ENCODE measurements at places on chromosomes 7 and 10. TPM values are rescaled to one million over a fixed set of nuclear protein-coding genes. Genes with fewer than 3 reads are reported as not detected.

Gene PIP4K2A
- total RNA-seq, result 5.6 TPM

Gene HOGA1
- 7.2 TPM for total RNA-seq

DNA sequence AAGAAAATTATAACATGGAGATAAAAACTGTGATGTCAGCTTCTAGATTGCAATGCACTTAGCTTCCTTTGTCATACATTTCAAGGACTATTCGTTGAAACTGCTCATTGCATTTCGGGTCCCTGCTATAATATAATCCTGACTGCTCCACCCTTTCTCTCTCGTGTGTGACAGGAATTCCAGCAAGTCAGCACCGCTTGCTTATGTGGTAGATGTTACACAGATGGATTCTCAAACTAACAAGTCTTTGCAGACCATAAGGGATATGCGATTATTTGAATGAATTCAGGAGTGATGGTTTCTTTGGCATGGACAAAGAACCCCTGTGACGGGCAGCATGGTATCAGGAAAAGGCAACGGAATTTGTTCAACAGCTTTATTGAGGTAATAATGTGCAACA, 184.0 kb downstream of the GRID1 start:
- no peaks in the 10 kb centered on the region for H3K4me1 ChIP-seq
- H3K36me3 ChIP-seq, result no peaks in the 10 kb centered on the region
- DNase-seq, result no peak

GRCh38 chr10:71998119-71998839, 34.1 kb downstream of the CHST3 start:
- peak overlapping the region; percentile 61 for H3K27ac ChIP-seq
- H3K27me3 ChIP-seq, result no peaks in the 10 kb centered on the region
- peak; percentile 51 for DNase-seq
- no peaks in the 10 kb centered on the region for H3K36me3 ChIP-seq
- H3K4me3 ChIP-seq, result no peak overlapping the region

DNA sequence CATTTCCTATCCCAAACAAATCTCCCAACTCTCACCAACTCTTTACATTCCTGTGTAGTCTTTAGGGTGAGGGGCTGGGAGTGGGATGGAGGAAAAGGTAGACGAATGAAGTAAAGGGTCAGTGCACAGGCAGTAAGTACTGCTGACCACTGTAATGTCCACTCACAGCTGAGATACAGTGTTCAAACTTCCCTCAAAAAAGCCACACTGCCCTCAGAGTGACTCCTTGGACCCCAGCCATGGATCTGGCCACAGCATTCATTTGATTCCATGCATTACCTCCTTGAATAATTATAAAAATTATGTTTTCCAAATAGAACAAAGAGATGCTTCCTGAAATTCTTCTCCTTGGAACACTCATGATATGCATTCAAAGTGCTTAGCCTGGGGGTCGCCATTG, 19.8 kb upstream of the HIPK2 start:
- no peaks in the 10 kb centered on the region for H3K4me1 ChIP-seq
- no peak overlapping the region for H3K27ac ChIP-seq
- H3K4me3 ChIP-seq, result no peak overlapping the region
- no peak for DNase-seq

DNA sequence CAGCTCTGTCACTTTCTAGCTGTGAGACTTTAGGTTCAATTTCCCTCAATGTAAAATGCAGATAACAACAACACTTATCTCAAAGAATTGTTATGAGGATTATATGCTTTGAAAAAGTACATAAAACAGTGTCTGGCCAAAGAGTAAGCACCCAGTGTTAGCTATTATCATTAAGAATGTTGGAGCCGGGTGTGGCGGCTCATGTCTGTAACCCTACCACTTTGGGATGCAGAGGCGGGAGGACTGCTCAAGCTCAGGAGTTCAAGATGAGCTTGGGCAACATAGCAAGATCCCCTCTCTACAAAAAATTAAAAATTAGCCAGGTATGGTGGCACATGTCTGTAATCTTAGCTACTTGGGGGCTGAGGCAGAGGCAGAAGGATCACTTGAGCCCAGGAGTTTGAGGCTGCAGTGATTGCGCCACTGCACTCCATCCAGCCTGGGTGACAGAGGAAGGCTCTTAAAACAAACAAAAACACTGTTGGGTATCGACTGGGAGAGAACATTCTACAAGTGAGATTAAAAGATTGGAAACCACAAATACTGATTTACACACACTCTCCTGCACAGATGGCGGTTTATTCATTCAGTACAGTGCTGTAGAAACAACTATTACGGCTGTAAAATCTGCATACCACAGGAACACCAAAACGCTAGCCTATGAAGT, 107.3 kb downstream of the PROSER2 start:
- H3K27me3 ChIP-seq, result no peaks in the 10 kb centered on the region
- DNase-seq, result no peak
- no peak overlapping the region for H3K4me3 ChIP-seq
- H3K36me3 ChIP-seq, result peaks cover 66% of the 10 kb centered on the region
- H3K27ac ChIP-seq, result no peak overlapping the region

Gene OPN4
- not detected for total RNA-seq

DNA sequence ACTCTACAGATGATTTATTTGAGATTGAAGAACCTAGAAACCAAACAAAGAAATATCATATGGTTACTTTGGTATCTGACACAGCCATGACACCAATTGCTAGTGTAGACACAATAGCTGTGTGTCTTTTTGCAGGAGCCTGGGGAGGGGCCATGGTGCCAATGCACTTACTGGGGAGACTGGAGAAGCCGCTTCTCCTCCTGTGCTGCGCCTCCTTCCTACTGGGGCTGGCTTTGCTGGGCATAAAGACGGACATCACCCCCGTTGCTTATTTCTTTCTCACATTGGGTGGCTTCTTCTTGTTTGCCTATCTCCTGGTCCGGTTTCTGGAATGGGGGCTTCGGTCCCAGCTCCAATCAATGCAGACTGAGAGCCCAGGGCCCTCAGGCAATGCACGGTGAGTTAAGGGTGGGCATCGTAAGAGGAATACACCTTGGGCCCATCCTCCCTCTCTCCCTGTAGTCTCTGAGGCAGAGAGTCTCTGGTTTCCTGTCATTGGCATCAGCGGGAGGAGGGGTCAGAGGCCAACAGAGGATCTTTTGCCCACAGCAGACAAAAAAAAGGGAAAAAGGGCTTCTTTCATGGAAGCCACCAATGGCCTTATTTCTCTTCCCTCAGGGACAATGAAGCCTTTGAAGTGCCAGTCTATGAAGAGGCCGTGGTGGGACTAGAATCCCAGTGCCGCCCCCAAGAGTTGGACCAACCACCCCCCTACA, 1.2 kb downstream of the TMEM139 start:
- no peaks in the 10 kb centered on the region for H3K36me3 ChIP-seq
- H3K27ac ChIP-seq, result no peak overlapping the region
- peaks cover 10% of the 10 kb centered on the region for H3K4me1 ChIP-seq
- no peaks in the 10 kb centered on the region for H3K27me3 ChIP-seq
- no peak for DNase-seq

DNA sequence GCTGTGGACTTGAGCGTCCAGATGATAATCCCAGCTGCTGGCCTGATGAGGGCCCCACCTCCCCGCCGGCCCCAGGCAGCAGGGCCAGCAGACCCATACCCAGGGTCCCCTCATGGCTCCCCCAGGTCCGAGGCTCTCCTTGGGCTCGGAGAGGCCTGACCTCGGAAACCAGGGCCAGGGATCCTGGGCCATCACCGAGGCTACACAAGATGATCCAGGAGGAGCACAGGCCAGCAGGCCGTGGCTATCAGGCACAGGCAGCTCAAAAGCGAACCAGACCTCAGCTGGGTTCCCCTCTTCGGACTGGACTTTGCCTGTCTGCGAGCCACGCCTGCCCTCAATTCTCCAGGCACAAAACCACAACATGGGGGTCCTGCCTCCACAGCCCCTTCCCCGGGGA, 17.4 kb downstream of the PDGFA start:
- peaks cover 45% of the 10 kb centered on the region for H3K4me1 ChIP-seq
- no peak for DNase-seq
- H3K27me3 ChIP-seq, result no peaks in the 10 kb centered on the region
- no peak overlapping the region for H3K4me3 ChIP-seq

Gene SLC29A4
- 15.7 TPM for total RNA-seq

Gene VWA2
- 6.1 TPM for total RNA-seq

DNA sequence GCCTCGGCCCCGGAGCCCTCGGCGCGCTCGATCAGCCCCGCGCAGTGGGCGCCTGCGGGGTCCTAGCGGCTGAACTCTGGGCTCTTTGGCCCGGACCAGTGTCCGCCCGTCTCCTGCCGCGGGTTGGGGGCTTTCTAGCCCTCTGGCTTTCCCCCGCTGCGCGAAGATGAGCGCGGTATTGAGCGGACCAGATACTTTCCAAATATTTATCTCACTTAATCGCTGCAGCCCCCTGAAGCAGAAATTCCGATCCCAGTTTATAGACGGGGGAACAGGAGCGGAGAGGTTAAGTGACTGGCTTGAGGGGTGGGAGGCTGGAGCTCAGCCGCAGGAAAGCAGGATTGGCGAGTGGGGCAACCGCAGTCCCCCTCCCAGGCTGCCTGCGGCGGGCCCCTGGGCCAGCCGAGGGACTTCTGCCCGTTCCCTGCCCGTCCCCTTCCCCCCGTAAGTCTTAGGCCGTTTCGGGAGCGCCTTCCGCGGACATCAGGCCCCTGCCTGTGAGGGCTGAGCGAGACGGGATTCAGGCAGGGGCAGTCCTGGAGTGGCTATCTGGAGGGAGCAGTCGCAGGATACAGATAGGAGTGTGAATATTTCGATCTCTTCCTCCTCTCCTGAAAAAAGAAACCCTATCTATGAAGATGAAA, 565 bp downstream of the STRIP2 start:
- peak overlapping the region; percentile 70 for H3K4me3 ChIP-seq
- DNase-seq, result peak; percentile 10
- H3K4me1 ChIP-seq, result no peaks in the 10 kb centered on the region
- H3K36me3 ChIP-seq, result no peaks in the 10 kb centered on the region
- no peaks in the 10 kb centered on the region for H3K27me3 ChIP-seq
- H3K27ac ChIP-seq, result no peak overlapping the region

Gene DOCK4
- total RNA-seq, result 6.1 TPM

- no peaks in the 10 kb centered on the region for H3K27me3 ChIP-seq
- H3K36me3 ChIP-seq, result no peaks in the 10 kb centered on the region
- no peaks in the 10 kb centered on the region for H3K4me1 ChIP-seq
- no peak overlapping the region for H3K27ac ChIP-seq
- no peak overlapping the region for H3K4me3 ChIP-seq
- DNase-seq, result no peak
Observed at GRCh38 chr10:23367896-23368595, 23.4 kb upstream of the C10orf67 start.

- H3K27me3 ChIP-seq, result no peaks in the 10 kb centered on the region
- H3K36me3 ChIP-seq, result no peaks in the 10 kb centered on the region
- no peak for DNase-seq
- H3K27ac ChIP-seq, result peak overlapping the region; percentile 50
Observed at GRCh38 chr7:140402178-140402835, 1.6 kb upstream of the RAB19 start.

Gene ZC3HAV1L
- 4.3 TPM for total RNA-seq

GRCh38 chr10:30017556-30017955, 41.8 kb downstream of the JCAD start:
- no peak for DNase-seq
- H3K36me3 ChIP-seq, result no peaks in the 10 kb centered on the region
- H3K27ac ChIP-seq, result no peak overlapping the region
- no peaks in the 10 kb centered on the region for H3K27me3 ChIP-seq
- no peaks in the 10 kb centered on the region for H3K4me1 ChIP-seq
- H3K4me3 ChIP-seq, result no peak overlapping the region

DNA sequence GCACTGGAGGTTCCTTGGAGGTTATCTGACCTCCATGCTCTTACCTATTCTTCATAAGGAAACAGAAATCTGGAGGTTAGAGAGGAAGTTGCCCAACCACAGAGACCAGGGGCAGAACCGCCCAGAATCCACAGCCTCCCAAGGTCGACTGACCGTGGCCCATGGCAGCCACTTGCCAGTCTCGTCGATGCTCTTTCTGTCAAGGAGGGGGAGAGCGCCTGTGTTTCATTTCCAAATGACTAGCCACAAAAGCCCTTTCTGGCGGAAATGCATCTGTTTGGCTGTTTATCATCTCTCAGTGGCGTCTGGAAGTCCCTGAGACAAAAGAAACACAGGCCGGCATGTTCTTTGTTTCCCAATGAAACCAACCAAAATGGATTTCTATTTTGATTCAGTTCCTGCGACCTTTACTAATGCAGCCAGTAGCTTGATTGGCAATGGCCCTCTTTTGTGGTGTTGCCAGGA, 2.9 kb downstream of the RAMP3 start:
- no peaks in the 10 kb centered on the region for H3K27me3 ChIP-seq
- DNase-seq, result peak; percentile 26
- H3K27ac ChIP-seq, result no peak overlapping the region
- no peaks in the 10 kb centered on the region for H3K4me1 ChIP-seq
- H3K36me3 ChIP-seq, result no peaks in the 10 kb centered on the region

- H3K27me3 ChIP-seq, result no peaks in the 10 kb centered on the region
- H3K4me3 ChIP-seq, result no peak overlapping the region
- DNase-seq, result no peak
- no peaks in the 10 kb centered on the region for H3K36me3 ChIP-seq
- H3K27ac ChIP-seq, result no peak overlapping the region
Observed at GRCh38 chr7:20269726-20270125, 52.5 kb upstream of the MACC1 start.

DNA sequence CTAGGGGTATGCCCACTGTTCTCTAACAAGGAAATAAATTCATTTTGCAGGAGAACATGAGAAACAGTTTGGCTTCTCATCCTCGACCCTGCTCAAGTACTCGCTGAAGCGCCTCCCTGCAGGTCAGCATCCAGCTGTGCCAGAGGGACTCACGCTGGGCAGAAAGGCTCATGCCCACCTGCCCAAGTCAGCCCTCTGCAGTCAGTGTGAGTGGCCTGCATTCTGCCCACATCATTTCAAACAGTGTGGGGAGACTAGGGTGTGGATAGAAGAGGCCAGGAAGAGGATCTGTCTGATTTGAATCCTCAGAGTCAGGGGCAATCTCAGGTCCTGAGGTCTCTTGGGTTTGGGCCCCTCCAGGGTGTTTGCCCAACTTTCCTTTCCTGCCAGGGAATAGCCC, 297.8 kb downstream of the ELMO1 start:
- H3K4me3 ChIP-seq, result no peak overlapping the region
- H3K36me3 ChIP-seq, result no peaks in the 10 kb centered on the region
- peaks cover 34% of the 10 kb centered on the region for H3K4me1 ChIP-seq
- H3K27me3 ChIP-seq, result no peaks in the 10 kb centered on the region
- DNase-seq, result no peak

- no peaks in the 10 kb centered on the region for H3K36me3 ChIP-seq
- H3K4me3 ChIP-seq, result no peak overlapping the region
- no peak overlapping the region for H3K27ac ChIP-seq
- H3K4me1 ChIP-seq, result no peaks in the 10 kb centered on the region
- H3K27me3 ChIP-seq, result no peaks in the 10 kb centered on the region
Observed at GRCh38 chr7:11430841-11431240, 401.2 kb downstream of the THSD7A start.

- no peak overlapping the region for H3K27ac ChIP-seq
- no peak overlapping the region for H3K4me3 ChIP-seq
- H3K27me3 ChIP-seq, result no peaks in the 10 kb centered on the region
- no peak for DNase-seq
- H3K36me3 ChIP-seq, result no peaks in the 10 kb centered on the region
Observed at GRCh38 chr10:111706331-111706730, 477.2 kb downstream of the GPAM start.

- no peak overlapping the region for H3K4me3 ChIP-seq
- no peak overlapping the region for H3K27ac ChIP-seq
- no peaks in the 10 kb centered on the region for H3K4me1 ChIP-seq
- DNase-seq, result no peak
Observed at GRCh38 chr7:121433775-121434174, 37.7 kb upstream of the FAM3C start.
